NCI-H187 treated with DMSO at 0.1 percent for 48 hours (cell line): ENCODE measurements at places on chromosomes 16 and 17.

GRCh38 chr16:69108064-69108904 is 2.8 kb downstream of the HAS3 start:
- DNase-seq: no peak

- DNase-seq: peak; percentile 68
These were observed 2.2 kb upstream of the RPL38 start for GRCh38 chr17:74201250-74201649.

DNA sequence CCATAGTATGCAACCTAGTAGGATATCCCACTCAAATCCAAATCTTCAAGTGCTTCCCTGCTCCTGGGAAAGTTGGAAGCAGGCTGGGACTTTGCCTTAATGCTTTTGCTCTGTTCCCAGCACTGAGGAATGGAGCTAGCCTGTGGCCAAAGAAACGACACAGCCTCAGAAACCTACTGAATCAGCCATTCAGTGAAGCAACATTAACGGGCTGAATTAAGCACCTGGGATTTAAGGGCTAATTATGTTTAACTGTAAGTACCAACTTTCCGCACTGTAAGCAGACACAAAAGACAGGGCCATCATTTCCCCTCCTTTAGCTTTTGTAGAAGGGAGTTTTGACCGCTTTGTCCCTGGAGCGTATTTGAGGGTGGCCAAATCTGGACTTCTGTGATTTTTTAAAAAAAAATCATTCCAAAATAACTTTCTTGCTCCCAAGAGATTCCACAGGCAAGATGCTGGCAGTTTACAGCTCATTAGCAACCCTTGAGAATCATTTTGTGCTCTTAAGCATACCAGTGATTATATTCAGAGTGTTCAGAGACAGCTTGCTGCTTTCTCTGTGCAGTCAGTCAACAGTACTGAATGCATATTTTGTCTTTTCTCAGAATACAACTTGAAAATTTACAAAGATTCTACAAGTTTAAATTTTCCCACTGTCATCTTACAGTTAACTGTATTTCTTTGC is 17.6 kb upstream of the NOL11 start:
- no peak for DNase-seq

DNA sequence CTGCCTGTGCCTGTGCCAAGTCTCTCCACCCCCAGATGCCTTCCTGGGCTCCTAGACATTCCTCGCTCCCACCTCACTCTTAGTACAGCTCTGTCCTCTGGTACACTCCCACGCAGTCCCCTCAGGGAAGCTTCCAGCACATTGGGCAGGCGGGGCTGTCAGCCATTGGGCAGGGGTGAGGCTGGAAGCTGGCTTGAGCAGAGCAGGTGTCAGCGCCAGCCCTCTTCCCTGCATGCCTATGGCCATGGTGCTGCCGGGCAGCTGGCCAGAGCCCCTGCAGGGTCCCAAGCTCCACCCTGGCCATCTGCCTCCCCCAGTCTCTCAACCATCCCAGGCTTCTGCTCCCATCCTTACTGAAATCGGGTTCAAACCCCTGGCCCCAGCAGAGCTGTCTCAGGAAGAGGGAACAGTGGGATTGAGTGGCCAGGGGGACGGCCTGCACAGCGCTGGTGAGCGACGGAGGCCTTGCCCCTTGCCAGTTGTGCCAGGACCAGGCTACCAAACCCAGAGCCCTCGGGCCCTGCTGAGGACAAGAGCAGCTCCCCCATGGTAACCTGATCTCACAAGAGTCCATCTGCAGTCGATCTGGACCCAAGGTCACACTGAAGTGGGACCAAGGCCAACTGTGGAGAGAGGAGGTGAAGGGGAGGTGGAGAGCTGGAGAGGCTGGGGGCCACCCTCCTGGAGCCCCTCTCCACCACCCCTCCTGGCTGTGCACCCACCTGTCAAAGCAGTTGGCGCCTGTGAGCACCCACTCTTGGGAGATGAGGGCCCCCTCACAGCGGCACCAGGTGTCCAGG is 2.4 kb upstream of the B9D1 start:
- DNase-seq: no peak

DNA sequence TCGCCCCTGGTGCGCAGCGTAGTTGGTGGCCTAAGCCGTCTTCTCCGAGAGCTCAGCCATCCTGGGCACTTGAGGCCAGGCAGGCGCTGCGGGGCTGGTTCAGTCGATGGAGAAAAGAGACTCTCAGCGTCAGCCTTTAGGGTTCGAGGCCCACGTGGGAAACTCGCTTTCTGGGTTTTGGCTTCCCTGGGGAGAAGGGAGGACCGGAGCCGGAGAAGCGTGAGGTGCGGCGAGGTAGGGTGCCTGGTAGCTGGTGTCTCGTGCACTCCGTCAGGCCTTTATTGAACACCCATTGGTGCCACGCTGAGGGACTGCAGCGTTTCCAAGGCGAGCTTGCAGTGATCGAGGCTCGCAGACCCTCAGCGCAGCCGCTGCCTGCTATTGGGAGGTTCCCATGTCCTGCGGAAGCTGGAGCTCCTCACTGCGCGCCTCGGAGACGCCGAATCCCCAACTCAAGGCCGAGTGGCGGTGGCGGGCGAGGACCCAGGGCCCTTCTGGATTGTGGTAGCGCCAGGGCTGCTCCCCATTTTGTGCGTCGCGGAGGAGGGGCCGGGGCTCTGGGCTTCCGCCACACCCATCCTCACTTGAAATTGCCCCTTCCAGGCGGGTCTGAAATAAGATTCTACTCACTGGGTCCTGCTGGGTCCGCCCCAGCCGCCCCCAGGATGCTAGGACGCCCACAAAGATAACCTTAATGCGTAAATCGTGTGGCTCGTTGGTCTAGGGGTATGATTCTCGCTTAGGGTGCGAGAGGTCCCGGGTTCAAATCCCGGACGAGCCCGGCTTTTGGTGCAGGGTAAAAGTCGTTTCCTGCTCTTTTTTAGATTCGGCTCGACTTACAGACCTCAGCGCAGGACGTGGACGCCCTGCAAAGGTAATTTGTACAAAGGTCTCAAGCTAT is 1.2 kb downstream of the OR1F1 start:
- DNase-seq: no peak

- peak; percentile 52 for DNase-seq
These were observed 190.7 kb upstream of the DYNLRB2 start for GRCh38 chr16:80350061-80350460.

DNA sequence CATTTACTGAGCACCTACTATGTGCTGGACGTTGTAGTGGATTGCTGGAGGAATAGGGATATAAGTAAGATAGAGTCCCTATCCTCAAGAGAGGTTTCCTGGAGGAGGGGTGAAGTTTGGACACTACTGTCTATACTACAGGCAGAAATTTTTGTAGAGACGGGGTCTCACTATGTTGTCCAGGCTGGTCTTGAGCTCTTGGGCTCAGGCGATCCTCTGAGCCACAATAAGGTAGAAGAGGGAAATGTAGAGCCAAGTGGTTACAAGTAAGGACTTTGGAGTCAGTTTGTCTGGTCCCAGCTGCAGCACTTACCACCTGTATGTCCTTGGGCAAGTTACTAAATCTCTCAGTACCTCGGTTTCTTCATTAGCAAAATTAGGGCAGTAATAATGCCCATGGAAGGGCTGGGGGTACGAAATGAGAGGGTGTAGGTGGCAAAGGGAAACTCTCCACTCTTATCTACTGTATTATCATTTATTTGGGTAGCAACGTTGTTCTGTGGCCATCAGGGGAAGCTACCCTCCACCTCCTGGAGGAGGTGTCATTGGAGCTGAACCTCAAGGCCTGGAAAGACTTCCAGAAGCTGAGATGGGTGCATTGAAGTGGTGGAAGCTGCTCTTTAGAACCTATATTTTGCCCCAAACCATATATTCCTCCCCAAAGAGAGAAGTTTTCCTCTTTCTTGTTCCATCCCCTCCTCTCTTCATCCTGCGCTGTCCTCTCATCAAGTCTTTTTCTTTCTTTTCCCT is 34.9 kb upstream of the DHX8 start:
- DNase-seq: no peak

DNA sequence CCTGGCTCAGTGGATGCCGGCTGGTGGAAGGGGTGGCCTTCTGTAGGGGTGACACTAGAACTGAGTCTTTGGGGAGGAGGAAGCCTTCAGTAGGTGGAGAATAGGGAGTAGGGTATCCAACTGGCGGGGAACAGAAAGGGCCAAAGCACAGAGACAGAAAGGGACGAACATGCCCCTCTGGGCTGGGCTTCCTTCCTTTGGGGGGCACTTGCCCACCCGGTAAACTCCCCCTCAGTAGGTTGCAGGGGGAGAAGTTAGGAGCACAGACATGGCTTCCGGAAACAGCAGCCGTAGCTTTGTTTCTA is 774 bp downstream of the ENGASE start:
- DNase-seq: no peak
